ENCODE measurements at places on chromosomes 7 and 10.

DNA sequence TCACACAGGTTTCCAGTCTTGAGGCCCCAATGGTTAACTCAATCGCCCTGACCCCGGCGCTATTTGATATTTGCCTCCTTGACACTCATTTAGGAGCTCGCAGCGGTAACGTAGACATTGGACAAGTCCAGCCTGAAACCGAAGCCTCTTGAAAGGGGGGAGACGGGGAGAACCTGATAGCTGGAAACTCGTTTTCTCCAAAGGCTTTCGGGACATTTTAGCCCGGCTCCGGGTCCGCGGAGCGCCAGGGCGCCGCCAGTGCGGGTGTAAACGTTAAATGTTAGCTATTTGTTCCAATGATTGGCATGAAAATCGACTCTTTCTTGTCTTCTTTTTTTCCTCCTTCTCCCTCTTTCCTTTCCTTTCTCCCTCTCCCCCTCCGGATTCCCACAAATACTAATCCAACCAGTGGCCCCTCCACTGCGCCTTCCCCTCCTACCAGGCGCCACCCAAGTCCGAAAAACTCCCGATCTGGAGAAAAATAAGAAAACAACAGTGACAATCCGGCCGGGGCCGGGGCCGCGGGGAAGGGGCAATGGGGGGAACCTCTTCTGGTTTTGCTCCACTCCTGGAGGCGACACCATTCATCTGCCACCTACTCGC, 17.2 kb upstream of the GATA3 start:
- DNase-seq = no peak

GRCh38 chr10:75395932-75396630, 5.5 kb downstream of the ZNF503 start:
- DNase-seq = peak; percentile 75

DNA sequence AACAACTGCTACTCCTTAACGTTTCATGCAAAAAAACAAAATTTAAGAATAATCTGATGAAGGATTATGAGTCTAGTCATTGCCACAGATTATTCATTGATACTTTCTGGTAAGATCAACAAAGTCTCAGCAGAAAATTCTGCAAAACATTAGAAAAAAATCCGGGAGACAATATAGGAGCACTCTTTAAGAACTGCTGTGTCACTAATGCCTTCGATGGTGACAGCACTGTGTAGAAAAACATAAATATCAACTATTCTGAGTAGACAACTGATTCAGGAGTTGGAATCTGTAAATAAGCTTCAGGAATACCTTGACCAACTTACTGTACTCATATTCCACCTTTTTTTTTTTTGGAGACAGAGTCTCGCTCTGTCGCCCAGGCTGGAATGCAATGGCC, 69.0 kb downstream of the CYTH3 start:
- DNase-seq = no peak

- peak; percentile 26 for DNase-seq
Measured at GRCh38 chr7:75971961-75972763, 22.2 kb downstream of the TMEM120A start.

GRCh38 chr10:84341538-84341856, 13.1 kb downstream of the CCSER2 start:
- DNase-seq = no peak

DNA sequence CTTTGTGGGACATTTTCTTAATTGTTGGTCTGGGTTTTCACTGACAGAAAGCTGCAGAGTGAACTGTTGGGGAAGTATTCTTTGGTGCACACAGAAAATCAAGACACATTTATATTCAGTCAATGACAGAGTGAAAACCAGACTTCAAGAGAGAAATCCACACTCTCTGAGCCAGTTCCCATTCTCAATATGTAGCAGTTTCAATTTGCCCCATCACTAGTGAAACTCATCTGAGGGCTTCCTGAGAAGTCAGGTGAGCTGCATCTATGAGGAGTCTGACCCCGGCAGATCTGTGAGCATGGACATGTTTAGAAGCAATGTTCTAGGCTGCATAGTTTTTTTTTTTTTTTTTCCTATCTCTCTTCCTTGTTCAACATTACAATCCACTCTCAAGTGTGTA, 163.7 kb upstream of the AHR start:
- no peak for DNase-seq

DNA sequence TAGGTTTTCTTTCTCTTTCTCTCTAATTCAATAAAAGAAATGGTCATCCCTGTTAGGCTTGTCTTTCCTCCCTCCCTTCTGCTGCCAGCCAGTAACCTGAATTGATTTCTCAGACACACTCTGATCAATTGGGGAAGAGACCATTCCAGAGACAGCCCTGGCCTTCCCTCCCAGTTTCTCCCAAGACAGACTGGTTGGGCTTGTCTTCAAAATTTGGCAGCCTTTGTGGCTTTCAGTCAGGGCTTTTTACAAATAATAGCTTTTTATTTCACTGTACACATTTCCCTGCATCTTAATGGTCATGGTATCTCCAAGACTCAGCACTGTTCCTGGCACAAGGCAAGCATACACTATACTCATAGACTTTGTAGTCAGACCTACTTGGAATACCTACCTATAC, 33.9 kb downstream of the BCAP29 start:
- no peak for DNase-seq

GRCh38 chr10:63707254-63707910, 186.2 kb downstream of the REEP3 start:
- peak; percentile 64 for DNase-seq

DNA sequence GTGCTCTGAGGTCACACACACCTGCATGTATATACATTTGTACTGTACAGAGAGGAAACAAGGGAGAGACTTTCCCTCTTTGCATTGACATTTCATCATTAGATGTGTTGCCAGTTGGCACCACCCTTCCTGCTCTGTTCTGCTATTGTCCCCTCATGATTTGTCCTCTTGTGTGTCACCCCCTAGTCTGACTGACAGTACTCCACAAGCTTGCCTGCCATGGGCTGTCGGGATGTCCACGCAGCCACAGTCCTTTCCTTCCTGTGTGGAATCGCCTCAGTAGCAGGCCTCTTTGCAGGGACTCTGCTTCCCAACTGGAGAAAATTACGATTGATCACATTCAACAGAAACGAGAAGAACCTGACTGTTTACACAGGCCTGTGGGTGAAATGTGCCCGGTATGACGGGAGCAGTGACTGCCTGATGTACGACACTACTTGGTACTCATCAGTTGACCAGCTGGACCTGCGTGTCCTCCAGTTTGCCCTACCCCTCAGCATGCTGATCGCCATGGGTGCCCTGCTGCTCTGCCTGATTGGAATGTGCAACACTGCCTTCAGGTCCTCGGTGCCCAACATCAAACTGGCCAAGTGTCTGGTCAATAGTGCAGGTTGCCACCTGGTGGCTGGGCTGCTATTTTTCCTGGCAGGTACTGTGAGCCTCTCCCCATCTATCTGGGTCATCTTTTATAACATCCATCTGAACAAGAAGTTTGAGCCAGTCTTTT, 9.4 kb downstream of the CLDN12 start:
- no peak for DNase-seq

- DNase-seq = no peak
Measured at GRCh38 chr7:24036033-24036412, 248.0 kb upstream of the NPY start.

DNA sequence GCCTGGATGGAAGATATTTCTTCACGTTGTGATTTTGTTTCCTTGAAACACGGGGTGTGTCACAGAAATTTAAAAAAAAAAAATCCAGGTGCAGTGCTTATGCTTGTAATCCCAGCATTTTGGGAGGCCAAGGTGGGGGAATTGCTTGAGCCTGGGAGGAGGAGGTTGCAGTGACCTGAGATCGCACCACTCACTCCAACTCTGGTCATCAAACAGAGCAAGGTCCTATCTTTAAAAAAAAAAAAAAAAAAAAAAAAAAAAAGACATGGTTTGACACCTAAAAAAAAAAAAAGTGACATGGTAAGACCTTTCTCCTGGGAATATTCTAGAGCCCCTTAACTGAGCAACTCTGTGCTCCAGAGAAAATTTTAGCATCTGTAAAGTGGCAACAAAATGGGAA, 9.0 kb upstream of the LRRC4 start:
- no peak for DNase-seq

DNA sequence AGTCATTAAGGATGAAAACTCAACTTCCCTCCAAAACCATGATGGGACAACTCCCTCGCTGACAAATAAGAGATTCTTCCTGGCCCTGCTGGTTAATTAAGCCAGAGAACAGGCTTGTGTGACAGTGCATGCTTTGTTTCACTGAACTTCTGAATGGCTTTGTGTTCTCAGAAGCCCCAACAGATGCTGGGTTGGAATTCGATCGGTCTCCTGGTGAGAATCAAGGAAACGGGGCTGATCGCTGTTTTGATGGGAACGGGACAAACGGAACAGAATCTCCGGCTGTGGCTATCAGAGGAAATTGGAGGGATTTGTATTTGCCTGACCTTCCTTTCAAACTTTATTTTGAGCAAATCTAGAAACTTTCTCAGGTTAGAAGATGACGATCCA, 145.0 kb downstream of the RNF216 start:
- DNase-seq = no peak

DNA sequence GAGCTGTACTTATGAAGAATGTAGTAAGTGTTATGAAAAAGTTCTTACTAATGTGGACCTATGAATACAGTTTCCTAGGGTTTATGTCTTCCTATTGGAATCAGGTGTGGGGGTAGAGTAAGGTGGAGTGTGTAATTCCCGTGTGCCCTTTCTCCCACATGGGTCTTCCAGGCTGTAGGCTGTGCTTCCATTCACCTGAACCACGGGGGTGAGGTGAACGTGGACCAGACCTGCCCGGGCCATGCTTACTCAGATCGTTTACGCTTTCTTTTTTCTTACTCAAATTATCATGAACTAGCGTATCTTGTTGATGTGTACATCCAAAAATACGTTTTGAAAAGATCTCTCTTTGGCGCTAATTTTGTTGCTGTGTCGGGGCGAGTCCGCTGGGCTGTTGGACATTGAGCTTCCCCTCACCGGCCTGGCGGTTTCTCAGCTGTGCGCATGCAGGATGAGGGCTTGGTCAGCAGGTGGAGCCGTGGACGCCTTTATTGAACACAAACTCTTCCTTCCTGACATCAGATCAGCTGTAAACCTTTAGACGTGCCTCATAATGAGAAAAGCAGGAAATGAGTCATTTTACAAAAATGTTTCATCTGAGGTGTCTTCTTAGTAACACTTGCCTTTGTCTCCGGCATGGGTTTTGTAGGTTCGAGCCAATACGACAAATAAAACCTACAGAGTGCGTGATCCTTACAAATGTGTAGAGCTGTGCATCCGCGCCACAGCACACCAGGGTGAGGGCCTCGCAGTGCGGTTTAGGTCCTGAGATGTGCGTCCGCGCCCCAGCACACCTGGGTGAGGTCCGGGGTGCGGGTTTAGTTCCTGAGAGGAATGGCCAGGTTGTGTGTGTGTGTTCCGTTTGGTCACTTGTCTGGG, 53.8 kb downstream of the WDR37 start:
- DNase-seq = peak; percentile 77

All from AG08396 (cell line).